CD8-positive, alpha-beta T cell (primary cell): ENCODE measurements at places on chromosomes 2 and 18.

DNA sequence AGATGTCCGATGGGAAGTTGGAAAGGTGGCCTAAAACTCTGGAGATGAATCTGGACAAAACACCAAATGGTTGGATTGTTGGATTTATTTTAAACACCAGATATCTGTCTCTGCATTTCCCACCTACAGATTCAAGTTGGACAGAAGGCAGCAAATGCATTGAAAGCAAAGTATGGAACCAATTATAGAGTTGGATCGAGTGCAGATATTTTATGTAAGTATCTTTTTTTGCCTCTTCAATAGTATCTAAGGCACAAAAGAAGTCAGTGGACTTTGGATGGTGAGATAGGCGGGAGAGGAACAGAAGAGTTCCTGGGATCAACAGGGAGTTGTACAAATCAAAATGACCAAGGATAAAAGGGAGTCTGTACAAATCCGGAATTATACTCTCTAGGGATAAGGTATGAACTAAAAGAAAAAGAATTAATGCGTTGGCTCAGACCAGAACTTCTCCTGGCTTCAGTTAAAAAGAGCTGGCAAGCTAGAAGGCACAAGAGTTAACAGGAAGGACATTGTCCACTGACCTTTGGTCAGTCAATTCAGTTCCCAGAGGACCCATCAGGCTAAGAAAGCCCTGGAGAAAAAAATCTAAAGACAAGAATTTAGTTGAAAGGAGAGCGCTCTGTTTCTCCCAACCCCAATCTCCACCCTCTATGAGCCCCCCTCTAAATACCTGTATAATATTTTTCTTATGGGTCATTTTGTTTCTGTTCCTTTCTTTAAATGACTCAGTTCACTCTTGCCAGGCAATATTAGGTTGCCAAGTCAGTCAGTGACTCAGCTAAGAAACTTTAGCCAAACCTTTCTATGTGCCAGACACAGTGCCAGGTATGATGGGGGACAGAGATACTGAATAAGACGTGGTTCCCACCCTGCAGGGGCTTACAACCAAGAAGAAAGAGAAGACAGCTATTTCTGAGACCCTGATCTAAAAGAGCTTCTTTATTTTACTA is 29.1 kb downstream of the CPO start:
- no peak for DNase-seq

DNA sequence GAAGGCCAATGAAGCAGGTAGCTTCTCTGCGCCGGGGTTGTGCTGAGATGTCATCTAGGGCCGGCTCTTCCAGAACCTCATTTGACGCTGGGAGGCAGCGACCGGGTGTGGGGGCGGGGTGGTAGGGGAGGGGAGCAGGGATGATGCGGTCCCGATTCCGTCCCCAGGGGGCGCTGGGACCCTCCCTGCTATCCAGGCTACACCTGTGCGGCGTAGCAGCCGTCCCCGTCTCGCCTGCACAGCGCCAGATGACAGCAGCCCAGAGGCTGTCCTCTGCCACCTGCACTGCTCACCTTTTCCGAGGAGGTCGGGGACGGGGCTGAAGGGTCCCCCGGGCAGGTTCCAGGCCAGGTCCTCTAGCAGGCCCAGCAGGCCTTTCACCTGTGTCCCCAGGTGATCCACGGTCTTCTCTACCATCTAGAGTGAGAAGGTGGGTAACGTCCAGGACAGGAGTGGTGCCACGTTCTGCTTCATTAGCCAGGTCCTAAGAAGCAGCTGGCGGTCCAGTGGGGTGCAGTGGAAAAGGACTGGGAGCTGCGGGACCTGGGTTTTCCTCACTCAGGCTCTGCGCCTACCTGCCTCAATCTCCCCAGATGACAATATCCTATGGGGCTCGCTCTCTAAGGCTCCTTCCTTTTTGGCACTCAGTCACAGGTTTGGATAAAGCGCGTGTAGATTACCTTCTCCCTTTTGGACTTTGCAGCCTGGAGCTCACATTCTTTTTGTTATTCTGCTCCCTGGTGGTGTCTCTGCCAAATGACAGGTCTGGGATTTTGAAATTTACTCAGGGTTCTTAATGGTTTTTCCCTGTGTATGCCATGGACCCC is 56.0 kb upstream of the RAB6C start:
- no peak for DNase-seq

DNA sequence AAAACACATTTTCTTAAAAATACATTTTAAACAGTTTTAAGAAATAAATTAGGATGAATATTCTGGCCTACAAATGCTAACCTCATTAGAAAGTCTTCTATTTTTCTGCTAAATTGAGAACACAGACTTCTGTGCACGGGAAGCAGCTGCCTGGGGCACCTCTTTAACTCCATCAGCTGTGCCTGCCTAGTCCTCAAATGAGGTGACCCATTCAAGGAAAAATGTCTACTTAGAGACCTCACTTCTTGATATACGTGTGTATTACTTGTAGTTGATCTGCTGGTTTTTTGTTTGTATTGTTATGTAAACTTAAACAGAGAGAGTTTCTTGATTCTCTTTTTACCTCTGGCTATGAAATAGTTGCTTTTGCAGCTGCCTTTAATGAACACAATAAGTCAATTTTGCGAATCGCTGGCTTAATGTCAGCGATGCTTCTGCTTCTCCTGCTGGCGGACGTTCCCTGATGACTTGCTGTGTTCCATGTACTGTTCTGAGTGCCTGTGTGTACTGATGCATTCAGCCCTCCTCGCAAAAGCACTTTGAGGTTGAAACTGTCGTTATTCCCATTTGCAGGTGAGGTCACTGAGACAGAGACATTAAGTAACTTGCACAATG is 88.7 kb upstream of the TXNDC2 start:
- DNase-seq: no peak

- DNase-seq: no peak
These were observed 1137.4 kb upstream of the FAM98A start for GRCh38 chr2:34736482-34736881.

DNA sequence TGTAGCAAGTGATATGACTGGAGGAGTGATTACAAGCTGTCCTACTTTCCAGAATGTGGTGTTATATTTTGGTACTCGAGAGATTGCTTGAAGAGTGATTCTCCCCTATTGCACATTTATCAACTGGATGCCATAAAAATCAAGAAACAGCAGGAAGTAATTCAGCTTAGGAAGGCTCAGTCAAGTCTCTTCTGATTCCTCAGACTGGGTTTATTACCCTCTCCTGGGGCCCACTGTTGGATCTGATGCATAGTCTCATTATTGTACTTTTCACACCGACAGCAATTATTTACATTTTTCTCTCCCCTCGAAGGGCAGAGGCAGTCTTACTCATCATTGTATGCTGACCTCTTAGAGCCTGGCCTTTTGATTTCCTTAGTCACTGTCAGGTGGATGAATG is 9.3 kb downstream of the NOSTRIN start:
- no peak for DNase-seq

DNA sequence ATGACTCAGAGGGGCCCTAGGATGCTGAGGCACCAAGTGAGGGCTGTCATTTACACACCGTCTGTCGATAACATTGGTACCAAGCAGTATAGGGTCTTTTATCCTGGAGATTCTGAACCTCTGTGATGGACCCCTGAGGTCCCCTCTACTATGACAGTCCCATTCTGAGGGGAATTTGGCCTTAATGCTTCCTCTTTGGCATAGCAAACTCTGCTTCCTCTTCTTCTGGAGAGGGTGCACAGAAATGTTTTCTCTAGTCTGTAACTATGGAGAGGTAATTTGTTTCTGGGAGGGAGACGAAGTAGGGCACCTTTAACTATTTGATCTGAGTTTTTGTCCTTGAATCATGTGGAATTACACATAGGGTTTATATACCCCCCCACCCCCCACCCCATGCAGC is 44.8 kb downstream of the INPP4A start:
- DNase-seq: no peak

DNA sequence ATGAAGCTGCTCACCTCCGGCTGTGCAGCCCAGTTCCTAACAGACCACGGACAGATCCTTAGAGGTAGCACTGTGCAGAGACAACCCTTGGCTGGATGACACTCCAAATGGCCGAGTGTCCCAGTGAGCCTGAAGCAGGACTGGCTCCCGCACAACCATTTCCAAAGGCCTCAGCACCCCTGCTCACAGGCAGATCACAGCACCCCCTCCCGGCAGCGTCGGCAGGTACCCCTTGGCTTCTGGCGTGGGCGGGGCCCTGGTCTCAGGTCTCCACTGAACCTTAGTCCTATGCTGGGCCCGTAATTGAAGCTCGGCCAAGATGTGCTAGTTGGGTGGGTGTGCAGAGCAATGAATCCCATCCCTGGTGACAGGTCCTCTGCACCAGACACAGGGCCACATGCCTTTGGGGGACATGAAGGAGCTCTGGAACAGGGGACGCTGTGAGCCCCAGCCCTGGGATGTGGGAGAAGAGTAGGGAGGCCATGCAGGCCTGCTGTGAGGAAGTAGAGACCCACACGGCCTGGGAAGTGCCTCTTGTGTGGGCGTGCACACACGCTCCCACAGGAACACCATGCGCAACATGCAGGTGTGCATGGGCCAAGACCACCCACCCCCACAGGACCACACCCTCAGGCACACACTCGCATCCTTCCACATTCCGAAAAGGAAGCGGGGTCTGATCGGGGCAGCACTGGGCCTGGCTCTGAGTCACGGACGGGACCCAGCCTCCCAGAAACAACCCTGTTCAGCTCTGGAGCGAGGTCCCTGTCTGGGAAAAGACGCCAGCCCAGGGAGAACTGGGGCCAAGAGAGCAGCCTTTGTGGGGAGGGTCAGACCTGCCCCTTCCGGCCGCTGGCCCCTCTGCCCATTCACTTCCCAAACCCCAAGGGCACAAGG is 2.8 kb downstream of the DUSP2 start:
- peak; percentile 50 for DNase-seq

GRCh38 chr2:101900375-101900774 is 91.4 kb upstream of the IL1R2 start:
- no peak for DNase-seq

DNA sequence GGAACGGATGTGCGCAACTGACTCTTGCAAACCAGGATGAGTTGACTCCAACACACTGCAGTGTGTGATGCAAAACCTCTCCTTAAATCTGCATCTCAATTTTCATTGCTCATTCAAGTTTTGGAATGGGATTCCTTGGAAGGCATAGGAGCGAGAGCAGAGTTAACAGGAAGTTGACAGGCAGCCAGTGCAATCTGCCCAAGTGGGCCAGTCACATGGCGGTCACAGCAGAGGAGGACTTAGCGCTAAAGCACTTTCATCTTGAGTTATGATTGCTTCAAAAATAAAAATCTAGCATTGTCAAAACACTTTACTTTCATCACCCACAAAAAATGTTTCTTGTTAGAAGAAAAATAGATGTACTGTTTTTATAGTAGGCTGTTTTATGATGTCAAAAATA is 439.0 kb downstream of the FBXO15 start:
- no peak for DNase-seq

DNA sequence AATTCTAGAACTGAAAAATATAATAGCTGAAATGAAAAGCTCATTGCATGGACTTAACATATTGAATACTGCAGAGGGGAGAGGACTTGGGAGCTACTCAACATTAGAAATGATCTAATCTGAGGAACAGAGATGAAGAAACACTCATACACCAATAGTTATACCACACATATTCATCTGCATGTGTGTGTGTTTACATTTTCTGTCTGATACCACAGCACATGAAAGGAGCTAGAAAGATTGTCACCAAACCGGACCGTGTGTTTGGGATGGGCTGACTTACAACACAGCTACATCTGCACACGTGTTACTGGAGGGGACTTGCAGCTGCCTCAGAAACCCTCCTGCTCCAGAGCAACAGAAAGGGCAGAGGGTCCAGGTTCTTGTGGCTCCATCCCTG is 47.8 kb downstream of the PXDN start:
- no peak for DNase-seq

GRCh38 chr18:42559069-42559690 is 556.3 kb downstream of the RIT2 start:
- DNase-seq: no peak

GRCh38 chr2:127542231-127542630 is 6.7 kb downstream of the MYO7B start:
- no peak for DNase-seq

GRCh38 chr2:236813766-236814165 is 244.1 kb downstream of the ACKR3 start:
- DNase-seq: no peak

DNA sequence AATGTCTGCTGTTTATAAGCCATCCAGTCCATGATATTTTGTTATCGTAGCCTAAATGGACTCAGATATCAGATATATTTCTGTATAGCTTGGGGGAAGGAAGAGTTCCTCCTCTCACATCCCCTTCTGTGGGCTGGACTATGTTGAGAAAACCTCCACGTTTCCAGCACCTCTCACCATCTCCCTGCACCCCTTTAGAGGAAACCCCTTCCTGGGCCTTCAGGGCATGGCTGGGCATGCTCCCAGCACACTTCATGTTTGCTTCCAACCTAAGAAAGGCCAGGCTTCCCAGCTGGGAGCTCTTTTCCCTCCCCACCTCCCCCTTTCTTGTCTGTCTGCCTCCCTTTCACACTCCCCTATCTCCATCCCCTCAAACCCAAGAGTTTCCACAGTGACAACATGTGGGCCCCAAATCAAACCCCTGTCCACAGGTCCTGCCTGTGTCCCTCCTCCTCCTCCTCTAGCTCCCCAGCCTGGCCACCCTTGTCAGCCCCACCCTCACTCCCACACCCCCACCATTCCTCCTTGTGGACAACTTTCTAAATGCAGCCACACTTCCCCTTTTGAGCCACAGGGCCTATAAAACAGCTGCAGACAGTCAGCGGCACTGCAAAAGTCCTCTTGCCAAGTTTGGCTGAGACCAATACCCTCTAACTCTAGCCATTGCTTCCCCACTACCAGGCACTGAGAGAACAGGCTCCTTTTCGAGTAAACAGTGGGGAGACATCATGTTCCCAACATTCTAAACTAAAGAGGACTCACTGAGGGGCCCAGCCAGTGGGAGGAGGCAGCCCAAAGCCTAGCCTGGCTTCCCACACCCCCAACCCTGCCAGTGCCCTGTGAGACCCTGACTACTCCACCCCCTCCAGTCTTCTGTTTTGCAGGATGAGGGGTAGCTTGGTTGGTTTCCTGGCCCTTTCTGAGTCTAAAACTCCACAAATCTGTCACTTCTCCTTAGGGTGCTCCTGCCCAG is 120.5 kb downstream of the ZFP36L2 start:
- DNase-seq: no peak

DNA sequence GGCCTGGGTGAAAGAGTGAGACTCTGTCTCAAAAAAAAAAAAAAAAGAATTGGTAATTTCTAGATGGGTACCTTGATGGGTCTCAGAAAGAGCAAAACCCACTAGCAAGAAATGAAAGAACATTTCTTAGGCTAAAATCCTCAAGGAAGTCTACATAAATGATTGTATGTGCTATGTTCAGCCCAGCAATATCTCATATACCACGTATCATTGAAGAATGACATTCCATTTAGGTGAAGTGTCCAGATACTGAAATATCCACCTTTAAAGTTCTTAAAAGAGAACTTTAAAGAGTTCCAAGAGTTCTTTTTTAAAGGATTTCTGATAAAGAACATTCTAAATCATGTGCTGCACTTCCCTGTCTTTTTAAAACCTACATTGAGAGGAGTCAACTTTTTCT is 19.2 kb downstream of the NRP2 start:
- DNase-seq: no peak

- no peak for DNase-seq
These were observed 59.6 kb downstream of the VIL1 start for GRCh38 chr2:218478544-218478943.
